Stimulated activated CD4-positive, alpha-beta T cell treated with anti-CD3 and anti-CD28 coated beads, Interleukin-4, amount 100 ng/mL, for 48 hours (primary cell): ENCODE measurements at places on chromosomes 5 and 9.
A peak's percentile ranks its signal among the peaks of the same experiment; 100 is the strongest.

DNA sequence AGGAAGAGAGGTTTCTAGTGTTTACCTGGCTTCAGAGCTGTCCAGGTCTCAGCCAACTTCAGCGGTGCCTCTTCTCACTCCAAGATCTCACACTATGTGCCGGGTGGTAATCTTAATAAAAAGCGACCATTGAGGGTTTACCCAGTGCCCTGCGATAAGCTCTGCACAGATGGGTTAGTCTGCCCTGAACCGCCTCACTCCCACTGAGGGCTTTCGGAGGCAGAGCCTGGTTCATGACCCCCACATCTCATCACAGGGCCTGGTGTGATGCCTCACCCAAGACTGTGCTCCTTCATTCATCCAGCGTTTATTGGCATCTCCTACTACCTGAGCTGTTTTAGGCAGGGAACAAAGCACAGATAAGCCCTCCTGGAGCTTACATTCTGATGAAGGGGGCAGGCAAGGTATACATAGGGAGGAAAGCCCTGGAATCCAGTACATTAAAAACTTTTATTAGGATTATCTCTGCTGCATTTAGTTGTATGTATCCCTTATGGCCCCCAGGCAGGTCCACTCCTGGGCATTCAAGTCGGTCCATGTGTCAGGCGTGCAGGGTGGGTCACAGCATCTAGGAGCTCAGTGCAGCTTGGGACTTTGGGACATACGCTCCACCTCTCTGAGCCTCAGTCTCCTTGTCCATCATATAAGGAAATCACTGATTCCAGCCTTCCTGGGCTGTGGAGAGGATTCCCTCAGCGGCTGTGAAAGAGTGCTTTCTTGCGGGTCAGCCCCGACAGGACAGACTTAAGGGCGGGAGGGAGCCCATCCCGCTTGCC, 613 bp upstream of the COL15A1 start:
- no peak for DNase-seq

- no peak for DNase-seq
Measured at GRCh38 chr9:121839726-121840500, 188.5 kb downstream of the DAB2IP start.

GRCh38 chr9:99262949-99263418, 40.9 kb downstream of the SEC61B start:
- no peak for DNase-seq

GRCh38 chr5:170151097-170151831, 45.6 kb downstream of the FOXI1 start:
- DNase-seq = no peak

- DNase-seq = no peak
Measured at GRCh38 chr5:141717043-141717442, 35.0 kb upstream of the ARAP3 start.

GRCh38 chr5:40689438-40689837, 9.7 kb downstream of the PTGER4 start:
- no peak for DNase-seq

- no peak for DNase-seq
Measured at GRCh38 chr9:100756217-100756616, 178.3 kb downstream of the CAVIN4 start.

DNA sequence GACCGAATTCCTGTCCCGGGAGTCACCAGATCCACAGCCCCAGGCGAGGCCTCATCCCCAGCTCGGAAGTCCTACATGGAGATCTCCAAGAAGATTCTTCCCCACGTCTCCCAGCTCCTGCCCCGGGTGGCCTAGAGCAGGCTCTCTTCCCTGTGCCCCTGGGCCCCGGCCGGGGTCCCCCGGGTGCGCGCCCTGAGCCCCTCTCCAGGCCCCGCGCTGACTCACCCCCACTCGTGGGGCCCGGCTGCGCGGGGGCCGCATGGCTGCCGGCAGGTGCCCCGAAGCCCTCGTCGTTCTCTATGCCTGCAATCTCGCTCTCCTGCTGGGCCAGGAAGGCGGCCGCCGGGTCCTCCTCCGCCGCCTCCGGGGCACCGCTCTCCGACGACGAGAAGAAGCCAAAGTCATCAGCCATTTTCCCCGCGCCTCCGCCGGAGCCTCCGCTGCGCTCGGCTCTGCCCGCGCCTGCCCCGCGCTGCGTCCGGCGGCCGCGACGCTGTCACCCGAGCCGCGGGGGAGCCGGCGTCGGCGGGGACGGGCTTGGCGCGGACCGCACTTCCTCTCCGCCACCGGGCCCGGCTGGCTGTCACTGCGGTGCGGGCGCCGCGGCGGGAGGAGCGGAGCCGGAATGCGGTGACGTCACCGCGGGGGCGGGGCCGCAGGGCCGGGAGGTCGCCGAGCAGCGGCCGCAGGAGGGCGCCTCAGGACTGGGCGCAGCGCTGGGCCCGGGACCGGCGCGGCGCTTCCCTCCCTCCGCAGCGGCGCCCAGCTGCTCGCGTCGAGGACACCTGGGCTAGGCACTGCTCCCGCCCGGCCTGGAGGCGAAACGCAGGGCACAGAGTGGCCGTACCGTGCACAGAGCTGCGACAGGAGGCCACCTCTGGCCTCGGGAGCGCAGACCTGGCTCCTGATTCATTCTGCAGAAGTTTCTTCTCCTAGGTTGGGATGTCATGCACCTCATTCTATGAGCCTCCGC, at the start of gene CLTB:
CLTB (minus strand) TSS at position 588 of the 973 bp plus-strand sequence; CDS start at position 412, 176 bp downstream.
- peak; percentile 89 for DNase-seq

DNA sequence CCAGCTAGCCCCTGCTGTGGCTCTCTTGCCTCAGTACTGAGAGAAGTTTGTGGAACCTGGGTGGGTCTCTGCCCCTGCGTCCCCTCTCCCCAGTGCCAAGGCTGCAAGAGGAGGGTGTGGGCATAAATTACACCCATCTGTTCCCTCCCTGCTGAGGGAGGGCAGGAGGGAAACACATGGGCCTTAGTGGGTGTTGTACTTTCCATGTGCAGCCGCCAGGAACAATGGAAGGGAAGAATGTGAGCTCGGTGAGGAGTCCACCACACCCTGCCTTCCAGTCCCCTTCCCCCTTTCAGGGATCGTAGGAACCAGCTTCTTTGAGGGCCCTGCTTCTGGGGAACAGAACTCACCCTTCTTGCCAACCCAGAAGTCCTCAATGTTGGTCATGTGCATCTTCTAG, 138.2 kb upstream of the KLF4 start:
- no peak for DNase-seq

DNA sequence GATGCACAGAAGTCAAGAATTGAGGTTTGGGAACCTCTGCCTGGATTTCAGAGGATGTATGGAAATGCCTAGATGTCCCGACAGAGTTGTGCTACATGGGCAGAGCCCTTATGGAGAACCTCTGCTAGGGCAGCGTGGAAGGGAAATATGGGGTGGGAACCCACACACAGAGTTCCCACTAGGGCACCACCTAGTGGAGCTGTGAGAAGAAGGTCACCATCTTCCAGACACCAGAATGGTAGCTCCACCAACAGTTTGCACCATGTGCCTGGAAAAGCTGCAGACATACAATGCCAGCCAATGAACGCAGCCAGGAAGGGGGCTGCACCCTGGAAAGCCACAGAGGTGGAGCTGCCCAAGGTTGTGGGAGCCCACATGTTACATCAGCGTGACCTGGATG, 104.5 kb downstream of the STK32A start:
- no peak for DNase-seq

DNA sequence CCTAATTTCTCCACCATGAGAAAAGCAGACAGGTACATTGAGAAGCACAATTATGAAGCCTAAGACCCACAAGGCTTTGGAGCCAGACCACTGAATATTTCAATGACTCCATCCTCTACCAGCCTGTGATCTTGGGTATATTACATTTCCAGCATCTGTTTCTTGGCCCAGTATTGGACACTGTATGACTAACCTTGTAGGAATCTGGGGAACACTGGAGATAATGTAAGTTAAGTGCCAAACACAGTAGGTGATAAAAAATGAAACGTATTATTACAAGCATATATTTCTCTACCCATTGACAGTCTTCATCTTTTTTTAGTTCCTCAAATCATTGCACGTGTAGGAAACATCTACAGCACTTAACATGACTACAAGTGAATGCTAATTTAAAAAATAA, 28.6 kb upstream of the FEM1C start:
- no peak for DNase-seq

GRCh38 chr5:103216137-103216536, 42.4 kb upstream of the MACIR start:
- no peak for DNase-seq

- DNase-seq = no peak
Measured at GRCh38 chr5:115289104-115289503, 7.3 kb downstream of the CCDC112 start.

- no peak for DNase-seq
Measured at GRCh38 chr9:5718296-5719032, 89.6 kb downstream of the RIC1 start.

GRCh38 chr9:33446240-33446945, 1.0 kb downstream of the AQP3 start:
- peak; percentile 61 for DNase-seq

DNA sequence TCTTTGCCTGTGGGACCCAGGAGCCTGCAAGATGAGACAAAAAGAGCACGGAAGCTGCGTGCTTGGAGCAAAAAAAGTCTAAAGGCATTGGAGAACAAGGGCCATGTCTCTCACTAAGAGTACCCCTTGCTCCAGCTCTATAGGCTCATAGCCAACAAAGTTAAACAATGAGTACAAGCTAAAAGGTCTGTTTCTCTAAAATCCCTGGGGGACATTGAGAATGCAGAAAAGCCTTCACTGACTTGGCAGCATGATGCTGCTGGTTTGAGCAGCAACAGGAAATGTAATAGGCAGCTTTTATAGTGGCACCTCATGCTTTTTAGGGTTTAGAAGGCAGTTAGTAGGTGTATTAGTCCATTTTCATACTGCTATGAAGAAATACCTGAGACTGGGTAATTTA, 287.5 kb downstream of the SMARCA2 start:
- no peak for DNase-seq

DNA sequence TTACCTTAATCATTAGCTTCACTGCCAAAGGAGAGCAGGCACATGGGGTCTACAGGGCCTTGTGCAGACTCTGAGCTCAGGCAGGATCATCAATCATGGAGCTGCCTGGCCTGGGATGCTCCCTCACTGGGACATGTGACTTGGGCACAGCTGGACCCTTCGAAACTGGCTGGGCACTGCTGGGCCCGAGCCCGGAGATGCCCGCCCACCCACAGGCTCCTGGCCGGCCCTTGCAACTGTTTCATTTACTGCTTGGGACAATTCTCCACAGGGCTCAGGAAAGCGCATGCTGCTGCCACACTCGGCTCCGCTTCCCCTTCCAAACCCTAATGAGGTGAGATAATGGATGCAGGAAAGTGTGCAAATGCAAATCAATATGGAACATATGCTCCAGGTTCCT, 387.5 kb downstream of the TRIM36 start:
- DNase-seq = no peak
